ENCODE measurements at places on chromosomes 16 and 17.

- DNase-seq, result no peak
Observed at GRCh38 chr16:86462334-86463084, 47.8 kb upstream of the FOXF1 start.

DNA sequence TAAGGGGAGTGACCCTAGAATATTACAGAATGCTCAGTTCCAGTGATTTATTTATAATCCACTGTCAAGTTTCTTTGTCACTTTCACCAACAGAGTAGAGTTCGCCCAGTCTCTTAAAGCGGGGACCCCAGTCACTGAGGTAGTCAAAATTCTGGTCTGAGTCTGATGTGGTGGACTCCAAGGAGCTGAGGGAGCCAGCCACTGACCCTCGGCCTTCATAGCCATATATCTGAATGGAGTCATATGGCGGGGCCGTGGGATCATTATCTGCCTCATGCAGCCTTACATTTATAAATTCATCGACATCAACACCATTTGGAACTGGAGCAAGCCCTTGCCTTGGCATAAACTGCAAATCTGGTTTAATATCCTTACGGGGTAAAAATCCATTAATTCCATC is 382.7 kb downstream of the CDH8 start:
- no peak for DNase-seq

GRCh38 chr17:17904166-17905035 is 67.6 kb upstream of the SREBF1 start:
- no peak for DNase-seq

DNA sequence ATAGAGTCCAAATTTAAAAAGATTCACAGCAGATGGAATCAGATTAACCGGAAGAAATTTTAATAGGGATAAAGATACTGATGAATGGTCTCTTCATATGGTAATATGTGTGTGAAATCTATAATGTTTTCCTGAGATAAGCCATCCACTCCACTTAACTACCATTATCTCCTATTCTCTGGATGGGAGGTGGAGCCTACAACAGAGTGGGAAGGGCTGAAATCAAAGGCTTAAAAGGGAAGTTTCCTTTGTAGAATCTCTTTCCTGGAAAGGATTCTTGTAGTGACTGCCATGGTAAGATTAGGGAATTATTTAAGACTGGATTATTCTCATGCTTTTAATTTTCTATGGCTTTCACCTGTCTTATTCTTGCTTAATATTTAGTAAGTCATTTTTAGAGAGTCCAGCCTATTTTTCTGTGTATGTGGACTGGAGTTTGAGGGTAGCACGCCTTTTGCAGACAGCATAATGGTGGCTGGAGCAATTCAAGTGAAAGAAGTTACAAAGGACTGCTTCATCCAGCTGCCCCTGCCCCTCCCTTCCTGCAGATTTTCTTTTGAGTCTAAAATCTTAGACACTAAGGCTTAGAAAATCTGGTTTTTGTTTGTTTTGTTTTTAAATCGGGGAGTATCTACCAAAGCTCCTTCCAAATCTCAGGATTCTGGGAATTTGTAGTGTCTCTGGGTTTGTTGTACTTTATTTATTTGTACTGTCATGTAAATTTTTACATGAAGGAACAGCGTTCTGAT is 26.5 kb downstream of the KAT7 start:
- DNase-seq, result no peak

GRCh38 chr17:39173080-39173479 is 7.1 kb upstream of the ARL5C start:
- no peak for DNase-seq

DNA sequence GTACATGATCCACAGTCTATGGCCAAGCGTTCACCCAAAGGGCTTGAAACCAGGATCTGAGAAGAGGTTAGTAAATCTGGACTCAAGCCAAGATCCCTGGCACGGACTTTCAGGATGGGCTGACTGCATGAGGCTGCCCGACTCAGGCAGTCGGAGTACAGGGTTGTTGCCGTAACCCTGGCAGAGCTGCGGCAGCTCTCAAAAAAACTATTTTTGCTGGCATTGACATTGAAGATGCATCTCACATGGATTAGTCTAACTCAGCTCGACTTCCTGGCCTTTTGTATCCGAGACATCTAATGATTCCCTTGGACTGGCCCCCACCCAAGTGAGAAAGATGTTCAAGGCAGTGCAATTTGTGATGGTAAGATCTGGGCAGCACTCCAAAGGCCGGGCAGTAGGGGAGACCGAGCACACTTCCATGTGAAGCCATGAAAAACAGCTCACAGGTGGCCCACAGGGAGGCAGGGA is 6.2 kb downstream of the SLC47A1 start:
- DNase-seq, result no peak

DNA sequence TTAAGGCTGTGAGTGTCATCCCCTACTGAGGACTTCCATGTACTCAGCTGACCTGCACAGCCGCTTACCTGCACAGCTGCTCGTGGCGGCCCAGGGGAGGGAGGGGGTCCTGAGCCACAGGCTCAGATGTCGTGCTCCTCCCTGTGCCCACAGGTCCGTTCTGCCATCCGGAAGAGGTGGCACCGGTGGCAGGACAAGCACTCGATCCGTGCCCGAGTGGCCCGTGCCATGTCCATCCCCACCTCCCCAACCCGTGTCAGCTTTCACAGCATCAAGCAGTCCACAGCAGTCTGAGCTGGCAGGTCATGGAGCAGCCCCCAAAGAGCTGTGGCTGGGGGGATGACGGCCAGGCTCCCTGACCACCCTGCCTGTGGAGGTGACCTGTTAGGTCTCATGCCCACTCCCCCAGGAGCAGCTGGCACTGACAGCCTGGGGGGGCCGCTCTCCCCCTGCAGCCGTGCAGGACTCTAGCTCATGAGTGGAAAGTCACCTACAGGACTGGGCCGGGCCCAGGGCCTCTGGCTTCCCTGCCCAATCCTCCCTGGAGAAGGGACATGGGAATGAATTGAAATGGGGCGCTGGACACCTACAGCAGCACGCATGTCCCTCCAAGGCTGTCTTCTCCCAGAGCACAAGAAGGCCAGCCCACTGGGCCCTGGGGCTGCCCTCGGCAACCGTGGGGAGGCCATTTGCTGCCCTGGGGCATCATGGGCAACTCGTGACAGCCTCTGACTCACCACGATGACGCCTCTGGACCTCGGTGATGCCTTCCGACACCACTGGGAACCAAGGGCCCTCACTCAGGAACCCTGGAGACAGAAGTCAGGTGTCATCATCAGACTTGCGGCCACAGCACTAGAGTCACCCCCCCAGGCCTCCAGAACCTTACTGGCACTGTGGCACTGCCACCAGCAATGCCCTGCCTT is 9.9 kb upstream of the SPPL2C start:
- DNase-seq, result no peak

DNA sequence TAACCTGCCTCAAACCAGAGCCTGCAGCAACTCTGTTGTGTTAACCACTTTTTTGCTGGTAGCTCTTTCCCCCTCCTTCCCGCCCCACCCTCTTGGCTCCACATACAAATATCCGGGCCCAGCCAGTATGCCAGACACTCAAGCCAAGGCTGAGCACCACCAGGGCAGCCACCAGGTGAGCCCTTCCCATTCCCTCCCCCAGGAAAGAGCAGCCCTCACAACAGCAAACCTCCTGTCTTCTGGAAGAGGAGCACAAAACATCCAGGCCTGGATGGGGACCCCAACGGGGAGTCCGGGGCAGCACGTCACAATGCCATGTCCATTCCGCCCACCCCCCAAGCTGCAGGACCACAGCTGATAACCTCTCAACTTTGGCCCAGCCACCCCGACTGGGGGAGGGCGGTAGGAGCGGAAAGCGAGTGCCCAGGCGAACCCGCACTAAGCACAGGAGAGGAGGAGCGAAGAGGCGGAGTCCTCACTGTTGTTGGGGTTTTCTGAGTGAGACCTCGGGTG is 757 bp downstream of the ORMDL3 start:
- no peak for DNase-seq

GRCh38 chr17:19262650-19263631 is 25.8 kb downstream of the EPN2 start:
- DNase-seq, result no peak

GRCh38 chr17:58231641-58232040 is 6.7 kb upstream of the LPO start:
- DNase-seq, result no peak

DNA sequence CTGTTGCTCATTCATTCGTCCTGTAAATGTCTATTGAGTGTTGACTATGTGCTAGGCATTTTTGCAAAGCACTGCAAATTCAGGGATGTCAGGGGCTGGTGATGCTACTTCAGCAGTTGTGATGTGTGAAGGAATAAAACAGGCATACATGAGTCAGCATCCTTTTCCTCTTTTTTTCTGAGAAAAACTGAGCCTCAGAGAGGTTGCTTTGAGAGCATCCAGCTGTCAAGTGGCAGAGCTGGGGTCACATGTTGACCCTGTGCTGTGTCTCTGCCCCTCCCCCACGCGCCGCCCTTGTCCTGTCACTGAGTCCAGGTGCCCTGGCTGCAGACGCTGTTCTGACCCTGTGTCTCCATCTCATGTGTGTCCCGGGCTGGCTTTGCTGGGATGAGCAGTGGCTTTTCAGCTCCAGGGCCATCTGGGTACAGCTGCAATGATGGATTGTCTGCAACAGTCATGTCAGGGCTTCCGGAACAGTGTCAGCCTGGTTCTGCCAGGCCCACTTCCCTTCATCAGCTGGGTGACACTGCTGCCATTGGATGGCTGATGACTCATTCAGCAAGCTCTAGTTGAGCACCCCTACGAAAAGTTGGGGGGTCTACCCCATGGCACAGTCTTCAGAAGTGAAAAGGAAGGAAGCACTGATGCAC is 14.9 kb downstream of the SEC14L5 start:
- DNase-seq, result no peak

GRCh38 chr16:27335349-27336053 is 21.7 kb downstream of the IL4R start:
- DNase-seq, result no peak

GRCh38 chr17:1039511-1040215 is 42.7 kb downstream of the TIMM22 start:
- peak; percentile 27 for DNase-seq

DNA sequence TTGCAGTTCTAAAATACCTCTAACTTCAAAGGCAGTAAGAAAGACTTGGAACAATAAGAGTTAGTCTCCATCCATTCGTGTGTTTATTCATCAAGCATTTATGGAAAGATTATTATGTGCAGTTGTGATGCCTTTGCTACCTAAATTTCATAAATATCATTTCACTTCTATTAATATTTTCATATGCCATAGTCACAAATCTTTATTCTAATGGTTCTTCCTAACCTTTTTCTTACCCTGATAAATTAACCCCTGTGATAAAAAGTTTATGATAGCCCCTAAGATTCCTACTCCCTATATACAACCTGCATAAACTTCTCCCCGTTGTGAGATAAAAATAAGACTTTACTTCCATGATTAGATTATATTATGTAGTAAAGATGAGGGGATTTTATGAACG is 94.9 kb downstream of the BRIP1 start:
- no peak for DNase-seq

- DNase-seq, result no peak
Observed at GRCh38 chr16:28001642-28002041, 61.9 kb downstream of the GSG1L start.

DNA sequence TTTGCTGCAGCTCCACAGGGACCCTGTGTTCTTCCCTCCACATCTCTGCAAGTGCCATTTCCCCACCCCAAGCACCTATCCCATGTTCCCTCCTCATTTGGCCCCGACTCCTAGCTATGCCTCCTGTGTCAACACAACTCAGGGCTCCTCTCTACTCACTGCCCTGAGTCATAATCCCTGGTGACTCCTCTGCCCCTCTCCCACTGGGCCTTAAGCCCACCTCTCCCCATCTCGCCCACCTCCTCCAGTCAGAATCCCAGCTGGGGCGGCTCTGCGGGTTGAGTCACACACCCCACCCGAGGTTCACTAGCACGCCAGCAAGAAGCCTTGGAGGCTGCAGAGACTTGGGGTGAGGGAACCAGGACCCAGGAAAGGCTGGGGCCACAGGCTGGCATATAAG is 346.2 kb downstream of the FOXL1 start:
- no peak for DNase-seq

- DNase-seq, result no peak
Observed at GRCh38 chr17:38439436-38439835, 11.2 kb downstream of the ARHGAP23 start.

- no peak for DNase-seq
Observed at GRCh38 chr17:34645594-34645993, 66.2 kb downstream of the TMEM132E start.

- no peak for DNase-seq
Observed at GRCh38 chr17:2921443-2921842, 125.2 kb downstream of the RAP1GAP2 start.

- no peak for DNase-seq
Observed at GRCh38 chr16:635573-636205, 416 bp downstream of the METTL26 start.

DNA sequence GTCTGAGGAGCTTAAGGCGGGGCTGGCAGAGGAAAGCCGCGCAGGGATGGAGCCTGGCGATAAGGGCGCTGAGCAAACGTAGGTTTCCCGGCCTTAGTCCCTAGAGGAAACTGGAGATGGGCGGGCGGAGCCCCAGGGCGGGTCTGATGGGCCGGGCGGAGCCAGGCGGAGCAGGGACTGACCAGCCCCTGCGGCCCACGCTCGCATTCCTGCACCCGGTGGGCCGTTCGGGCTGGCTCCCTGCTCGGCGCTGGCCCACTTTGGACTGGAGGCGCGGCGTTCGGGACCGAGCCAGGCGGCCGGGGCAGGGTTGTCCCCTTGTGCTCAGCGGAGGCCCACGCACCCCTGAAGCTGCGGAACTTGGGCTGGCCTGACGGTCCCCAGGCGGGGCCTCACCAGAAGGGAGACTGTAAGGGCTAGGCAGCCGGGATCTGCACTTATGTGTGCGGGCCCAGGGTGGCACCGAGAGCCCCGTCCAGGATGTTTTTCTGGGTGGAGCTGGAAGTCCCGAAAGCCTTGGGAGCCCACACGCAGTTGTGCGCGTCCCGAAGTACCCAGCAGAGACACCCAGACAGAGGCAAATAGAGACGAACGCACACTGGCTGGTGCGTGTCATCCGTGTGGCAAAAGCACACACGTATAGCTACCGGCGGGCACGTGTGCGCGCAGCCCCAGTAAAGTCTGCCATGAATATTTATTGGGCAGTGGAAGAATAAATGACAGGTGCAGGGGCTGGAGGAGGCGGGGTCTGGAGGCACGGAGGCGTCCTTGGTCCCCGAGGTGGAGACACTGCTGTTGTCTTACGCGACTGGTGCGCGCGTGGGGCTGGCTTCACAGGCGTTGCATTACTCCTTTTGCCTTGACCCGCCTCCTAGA is 1.4 kb downstream of the PYDC1 start:
- no peak for DNase-seq

DNA sequence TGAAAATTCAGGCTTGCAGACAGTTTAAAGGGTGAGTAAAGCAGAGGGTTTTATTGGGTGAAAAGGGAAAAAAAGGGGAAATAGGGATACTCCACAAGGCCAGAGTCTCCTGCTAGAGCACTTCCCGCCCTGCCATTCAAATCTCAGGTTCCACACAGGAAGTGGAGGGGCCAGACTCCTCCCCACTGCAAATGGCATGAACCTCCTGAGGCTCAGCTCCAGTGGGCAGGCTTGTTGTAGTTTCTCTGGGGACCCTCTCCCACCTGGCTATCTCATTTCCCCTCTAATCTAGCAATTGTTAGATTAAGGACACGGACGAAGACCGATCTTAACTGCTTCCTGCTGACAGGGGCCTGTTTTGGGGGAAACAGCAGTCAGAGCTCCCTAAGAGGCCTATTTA is 43.4 kb downstream of the TAOK1 start:
- DNase-seq, result no peak

GRCh38 chr17:72173499-72174116 is 52.8 kb downstream of the SOX9 start:
- no peak for DNase-seq

- no peak for DNase-seq
Observed at GRCh38 chr17:10789694-10790271, 14.1 kb downstream of the TMEM238L start.
